ENCODE measurements at places on chromosomes 2 and 18.

DNA sequence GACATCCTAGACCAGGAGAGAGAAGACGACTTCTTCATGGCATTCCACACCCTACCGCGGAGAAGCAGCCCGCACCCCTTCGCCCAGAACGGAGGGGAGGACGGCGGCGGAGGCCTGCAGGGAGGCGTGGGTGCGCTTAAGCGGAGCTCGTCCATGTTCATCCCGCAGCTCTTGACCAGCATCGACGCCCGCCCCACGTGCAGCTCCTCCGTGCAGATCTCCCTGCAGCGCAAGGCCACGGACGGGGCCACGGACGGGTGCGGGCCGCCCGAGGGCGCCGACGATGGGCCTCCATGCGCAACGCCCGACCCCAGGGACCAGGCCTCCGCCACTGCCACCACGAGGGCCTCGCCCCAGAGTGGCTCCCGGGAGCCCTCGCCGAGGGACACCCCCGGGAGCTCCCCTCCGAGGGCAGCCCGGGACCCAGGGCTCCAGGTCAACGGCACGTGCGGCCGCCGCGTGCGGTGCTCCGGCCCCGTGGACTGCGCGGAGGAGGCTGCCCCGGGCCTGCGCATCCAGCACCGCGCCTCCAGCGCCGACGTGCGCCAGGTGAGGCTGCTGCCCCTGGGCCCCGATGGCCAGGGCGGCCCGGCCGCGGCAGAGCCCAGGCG is 211.8 kb downstream of the NEDD4L start:
- no peak for DNase-seq

GRCh38 chr2:49069829-49070228 is 84.5 kb downstream of the FSHR start:
- no peak for DNase-seq

- DNase-seq: no peak
These were observed 238.2 kb downstream of the OSR1 start for GRCh38 chr2:19120181-19120580.

GRCh38 chr2:158894078-158894477 is 74.4 kb upstream of the TANC1 start:
- no peak for DNase-seq

DNA sequence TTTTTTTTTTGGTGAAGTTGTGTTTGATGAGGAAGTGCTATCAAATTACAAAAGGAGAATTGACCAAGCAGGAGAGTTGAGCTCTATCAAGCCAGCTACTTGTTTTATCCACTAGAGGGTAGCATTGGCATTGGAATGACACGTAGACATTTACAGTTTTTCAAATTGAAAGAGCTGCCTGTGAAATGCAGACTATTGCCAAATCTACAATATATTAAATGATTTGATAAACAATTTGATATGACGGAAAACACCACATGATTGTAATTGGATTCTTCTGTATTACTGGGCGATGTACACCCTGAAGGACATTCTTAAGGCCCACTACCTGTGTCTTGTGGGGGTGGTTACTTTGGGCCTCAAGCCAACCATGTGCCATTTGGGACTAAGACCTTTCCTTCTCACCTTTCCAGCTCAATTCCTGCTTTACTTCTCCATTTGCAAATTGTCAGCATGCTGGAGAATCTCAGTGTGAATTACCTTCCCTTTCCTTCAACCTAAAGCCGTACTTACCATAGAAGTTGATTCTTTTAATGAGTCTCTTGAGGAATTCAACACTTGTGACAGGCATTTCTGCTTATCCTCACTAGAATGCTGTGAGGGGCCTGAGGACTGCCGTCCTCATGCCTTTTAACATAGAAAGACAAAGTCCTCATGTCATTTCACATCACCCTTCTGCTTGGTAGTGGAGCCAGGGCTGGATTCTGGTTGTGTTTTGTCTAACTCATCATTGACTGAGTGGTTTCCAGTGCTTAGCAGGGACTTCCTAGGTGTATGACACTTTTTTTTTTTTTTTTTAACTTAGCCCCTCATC is 134.8 kb upstream of the THUMPD2 start:
- peak; percentile 52 for DNase-seq

GRCh38 chr2:21422050-21422449 is 298.3 kb downstream of the TDRD15 start:
- DNase-seq: peak; percentile 30

DNA sequence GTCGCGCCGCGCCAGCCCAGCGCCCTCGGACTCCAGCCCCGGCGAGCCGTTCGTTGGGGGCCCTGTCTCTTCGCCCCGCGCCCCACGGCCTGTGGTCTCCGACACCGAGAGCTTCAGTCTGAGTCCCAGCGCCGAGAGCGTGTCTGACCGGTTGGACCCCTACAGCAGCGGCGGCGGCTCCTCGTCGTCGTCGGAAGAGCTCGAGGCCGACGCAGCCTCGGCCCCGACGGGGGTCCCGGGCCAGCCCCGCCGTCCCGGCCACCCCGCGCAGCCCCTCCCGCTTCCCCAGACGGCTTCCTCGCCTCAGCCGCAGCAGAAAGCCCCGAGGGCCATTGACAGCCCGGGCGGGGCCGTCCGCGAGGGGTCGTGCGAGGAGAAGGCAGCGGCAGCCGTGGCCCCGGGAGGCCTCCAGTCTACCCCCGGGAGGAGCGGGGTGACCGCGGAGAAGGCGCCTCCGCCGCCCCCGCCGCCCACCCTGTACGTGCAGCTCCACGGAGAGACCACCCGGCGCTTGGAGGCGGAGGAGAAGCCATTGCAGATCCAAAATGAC is 1.4 kb downstream of the PHLPP1 start:
- DNase-seq: peak; percentile 19

Data from AG08396 (cell line).